NB4 (cell line): ENCODE measurements at places on chromosomes 3 and 15.
A peak's percentile ranks its signal among the peaks of the same experiment; 100 is the strongest.

DNA sequence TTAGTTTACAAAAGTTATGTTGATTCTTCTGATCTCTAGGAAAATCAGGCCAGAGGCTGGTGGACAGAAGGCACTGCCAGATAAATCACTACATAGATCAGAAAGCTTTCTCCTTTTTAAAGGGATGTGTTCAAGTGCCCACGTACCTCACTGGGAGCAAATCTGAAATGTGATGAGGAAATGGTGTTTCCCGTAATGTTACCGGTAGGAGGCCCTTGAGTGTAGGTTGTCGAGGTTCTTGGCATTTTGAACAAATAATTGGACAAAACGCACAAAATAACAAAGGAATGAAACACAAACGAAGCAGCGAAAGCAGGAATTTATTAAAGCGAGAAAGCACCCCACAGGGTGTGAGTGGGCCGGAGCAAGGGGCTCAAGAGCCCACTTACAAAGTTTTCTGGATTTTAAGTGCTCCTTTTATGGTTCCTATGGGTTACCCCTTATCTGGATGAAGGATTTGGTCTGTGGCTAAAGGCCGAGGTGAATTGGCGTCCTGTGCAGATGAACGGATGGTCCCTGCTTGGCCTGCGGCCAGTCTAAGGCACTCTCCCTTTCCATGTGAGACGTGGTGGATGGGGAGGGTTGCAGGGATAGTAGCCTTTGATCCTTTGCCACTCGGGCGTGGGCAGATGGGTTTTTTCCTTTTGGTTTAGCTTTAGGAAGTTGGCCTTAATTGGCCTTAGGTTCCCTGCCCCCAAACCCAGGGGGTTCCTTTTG is 1.0 kb downstream of the SNX1 start:
- DNase-seq = peak; percentile 50

DNA sequence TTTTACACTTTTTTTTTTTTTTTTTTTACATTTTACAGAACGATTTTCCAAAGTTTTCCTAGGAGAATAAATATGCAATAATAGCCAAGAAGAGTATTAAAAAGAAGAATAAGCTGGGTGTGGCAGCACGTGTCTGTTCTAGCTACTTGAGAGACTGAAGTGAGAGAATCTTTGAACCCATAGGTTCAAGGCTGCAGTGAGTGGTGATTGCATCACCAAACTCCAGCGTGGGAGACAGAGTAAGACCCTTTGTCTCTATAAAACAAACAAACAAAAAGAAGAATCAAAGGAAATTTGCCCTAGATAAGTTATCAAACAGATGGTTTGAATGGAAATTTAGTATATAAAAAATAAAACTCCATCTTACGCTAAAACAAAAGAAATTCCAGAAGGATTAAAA is 13.3 kb downstream of the XRN1 start:
- DNase-seq = peak; percentile 12

DNA sequence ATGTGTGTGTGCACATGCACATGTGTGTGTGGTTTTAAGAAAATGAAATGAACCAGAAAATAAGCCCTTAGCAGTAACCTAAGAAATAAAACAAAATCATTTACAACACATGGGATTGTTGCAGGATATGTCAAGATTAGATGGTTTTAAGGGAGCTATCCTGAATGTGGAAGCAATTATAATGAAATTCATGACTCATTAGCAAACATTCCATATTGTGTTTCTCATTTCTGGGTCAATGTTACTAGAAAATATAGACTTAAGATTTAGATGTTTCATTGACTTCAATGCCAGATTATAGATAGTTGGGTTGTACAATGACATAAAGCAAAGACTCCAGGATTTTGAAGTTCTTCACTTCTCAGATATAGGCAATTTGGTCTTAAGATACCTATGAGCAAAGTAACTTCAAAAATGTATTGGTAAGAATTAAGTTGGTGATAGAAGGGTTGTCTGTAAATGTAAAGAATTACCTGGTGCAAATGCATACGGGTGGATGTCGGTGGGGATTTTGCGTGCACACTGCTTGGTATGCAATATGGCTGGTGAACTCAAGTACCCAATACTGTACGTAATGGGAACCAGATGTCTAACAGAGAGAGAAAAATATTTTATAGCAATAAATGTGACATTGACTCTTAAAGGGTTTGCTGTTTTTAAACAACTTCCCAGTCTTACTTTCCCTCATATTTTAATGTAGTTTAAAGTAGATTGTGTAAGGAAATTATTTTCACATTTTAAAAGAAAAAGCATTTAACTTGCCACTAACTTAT is 53.9 kb upstream of the NR2F2 start:
- no peak for DNase-seq

DNA sequence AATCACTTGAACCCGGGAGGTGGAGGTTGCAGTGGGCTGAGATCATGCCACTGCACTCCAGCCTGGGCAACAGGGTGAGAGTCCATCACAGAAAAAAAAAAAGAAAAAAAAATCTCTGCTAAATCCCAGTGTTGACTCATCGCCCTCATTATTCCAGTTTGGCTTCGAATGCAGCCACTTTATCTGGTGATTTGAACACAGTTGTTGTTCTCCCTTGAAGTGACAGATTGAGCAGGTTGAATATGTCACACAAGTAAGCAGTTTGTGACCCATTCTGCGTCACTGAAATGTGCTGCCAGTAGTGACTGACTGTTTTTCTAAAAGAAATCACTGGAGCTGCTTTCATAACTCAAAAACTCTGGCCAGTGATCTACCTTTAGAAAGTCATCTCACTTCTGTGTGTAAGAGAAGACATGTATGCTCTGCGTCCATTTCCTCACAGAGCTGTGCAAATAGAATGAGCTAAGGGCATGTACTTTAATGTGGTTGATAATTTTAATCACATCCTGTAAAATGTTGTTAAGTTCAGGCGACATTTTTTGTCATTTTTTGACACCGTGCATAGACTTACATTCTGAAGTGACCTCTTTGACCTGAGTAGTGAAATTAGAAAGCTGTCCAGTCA is 12.5 kb downstream of the DOCK3 start:
- no peak for DNase-seq

- no peak for DNase-seq
Observed at GRCh38 chr3:23820888-23821287, 15.1 kb downstream of the UBE2E1 start.

DNA sequence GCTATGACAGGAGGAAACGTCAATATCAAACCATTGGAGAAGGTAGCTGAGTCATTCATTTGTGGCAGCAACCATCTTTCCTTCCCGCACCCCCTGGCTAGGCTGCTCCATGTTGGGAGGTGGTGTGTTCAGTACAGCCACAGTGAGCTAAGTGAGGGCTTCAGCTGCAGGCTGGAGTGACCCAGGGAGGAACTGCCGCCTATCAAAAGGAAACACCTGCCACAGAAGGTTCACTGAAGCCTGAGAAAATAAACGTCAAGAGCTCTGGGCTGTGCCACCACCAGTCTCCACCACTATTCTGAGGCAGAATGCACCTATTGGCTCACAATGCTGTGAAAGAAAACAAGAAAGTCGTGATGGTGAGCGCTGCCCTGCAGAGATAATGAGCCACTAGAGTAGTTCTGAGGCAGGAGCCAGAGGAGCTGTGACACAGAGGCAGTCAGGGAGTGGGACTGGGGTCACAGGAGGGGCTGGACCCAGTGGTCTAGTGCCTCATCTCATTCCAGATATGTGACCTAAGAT is 34.8 kb upstream of the CD47 start:
- DNase-seq = peak; percentile 81

GRCh38 chr3:194623449-194624290 is 9.5 kb downstream of the TMEM44 start:
- no peak for DNase-seq

DNA sequence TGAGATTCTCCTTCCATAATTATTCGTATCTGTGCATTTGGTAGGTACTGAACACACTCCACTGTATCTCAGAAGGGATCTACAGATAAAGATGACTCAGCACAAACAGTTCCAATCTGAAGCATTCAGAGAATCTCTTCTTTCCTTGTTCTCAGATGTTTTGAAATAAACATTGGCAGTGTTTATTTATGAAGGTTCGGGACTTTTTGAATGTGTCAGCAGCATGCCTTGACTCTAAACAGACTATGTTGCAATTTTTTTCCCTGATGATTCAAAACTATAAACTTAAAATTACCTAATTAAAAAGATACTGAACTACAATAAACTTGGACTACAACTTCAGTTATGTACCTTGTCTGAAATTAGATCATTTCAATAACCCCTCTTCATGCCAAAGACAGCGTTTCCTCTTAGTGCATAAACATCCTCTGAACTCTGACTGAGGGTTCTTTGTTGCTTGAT is 612.9 kb upstream of the TBL1XR1 start:
- no peak for DNase-seq

- no peak for DNase-seq
Observed at GRCh38 chr3:70854108-70854507, 541.7 kb upstream of the MDFIC2 start.

DNA sequence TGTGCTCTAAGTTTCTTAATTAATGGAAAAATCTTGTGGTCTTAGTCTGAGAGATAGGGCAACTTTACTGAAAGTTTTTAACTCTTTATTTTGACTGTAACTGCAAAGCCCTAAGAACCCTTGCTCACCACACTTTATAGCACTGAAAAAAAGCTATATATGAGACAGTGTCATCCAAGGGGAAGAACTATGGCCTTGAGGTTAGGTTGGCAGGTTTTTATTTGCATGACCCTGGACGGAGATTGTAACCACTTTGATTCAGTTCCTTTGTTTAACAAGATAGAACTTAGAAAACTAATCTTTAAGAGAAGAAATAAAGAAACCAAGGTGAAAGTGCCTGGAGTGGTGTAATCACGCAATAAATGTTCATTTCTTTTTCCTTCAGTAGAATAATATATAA is 30.6 kb upstream of the LYSMD4 start:
- no peak for DNase-seq

DNA sequence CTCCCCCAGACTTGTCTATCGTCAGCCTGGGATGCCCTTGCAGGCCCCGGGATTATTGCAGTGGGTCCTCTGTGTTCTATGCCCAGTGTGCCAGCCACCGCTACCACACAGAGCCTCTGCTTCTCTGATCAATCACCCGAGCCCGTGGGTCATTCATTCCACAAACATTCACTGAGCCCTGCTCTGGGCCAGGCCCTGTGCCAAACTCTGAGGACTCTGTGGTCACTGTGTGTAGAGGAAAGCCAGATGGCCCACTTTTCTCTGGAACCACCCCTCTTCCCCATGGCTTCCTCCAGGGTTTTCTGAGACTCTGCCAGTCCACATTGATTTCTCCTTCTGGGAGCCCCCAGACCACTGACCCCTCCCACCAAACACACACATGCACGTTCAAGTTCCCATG is 55.5 kb downstream of the BSN start:
- DNase-seq = no peak

- no peak for DNase-seq
Observed at GRCh38 chr3:63842127-63842526, 21.5 kb downstream of the THOC7 start.

GRCh38 chr15:46260937-46261336 is 626.1 kb downstream of the SQOR start:
- no peak for DNase-seq

DNA sequence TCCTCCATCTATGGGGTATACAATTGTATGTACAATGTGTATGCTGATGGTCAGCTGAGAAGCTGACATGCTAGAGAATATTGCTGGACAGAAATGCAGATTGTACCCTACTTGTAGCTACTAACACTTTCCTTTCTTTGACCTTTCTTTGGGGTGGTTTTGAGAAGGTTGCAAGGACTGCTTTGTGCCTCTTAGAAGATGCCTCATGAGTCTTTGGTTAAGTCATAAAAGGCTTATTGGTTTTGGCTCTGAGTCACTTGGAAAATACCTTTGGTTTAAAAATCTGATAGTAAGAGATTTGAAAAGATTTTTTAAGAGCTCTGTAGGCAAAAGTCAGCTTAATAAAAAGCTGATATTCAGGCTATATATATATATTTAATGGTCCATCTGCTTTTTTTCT is 71.5 kb downstream of the ZMAT3 start:
- DNase-seq = no peak

DNA sequence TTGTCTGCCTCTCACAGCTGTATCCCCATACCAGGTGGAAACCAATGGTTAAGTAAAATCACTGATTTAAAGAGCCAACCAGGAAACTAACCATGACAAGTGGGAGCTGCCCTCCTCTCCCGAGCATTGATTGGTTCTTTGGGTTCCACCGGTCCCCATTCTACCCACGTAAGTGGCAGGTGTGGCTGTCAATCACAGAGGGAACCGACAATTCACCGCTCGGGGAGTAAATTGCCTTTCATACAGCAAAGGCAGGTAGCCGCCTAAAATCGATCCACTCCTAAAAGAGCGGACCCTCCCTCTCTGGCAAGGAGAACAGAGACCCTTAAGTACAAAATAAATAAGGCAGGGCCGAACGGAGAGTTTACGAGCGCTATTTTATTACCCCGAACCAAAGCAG is 1.2 kb downstream of the ERC2 start:
- no peak for DNase-seq

- no peak for DNase-seq
Observed at GRCh38 chr3:27723001-27723445, 900 bp upstream of the EOMES start.

GRCh38 chr3:97515076-97515475 is 249.5 kb upstream of the ARL6 start:
- DNase-seq = no peak

DNA sequence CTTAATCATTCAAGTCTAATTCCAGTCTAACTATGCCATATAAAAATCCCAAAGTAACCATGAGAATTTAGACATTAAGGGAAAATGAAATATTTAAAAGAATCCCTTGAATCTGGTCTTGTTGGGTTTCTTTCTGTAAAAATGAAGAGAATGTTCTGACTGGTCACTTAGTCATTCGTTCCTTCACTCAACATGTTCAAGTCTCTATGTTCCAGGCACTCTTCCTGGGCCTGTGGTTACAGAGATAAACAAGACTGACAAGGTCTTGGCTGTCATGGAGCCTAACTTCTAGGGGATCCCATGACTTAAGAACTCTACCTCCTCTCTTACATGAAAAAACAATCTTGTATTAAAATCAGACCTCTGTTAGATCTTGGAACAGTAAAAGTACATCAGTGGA is 638.6 kb upstream of the TBL1XR1 start:
- no peak for DNase-seq

GRCh38 chr3:148006508-148006907 is 597.3 kb downstream of the ZIC1 start:
- DNase-seq = no peak
